Muscle of leg (tissue), 16 donors: ENCODE measurements at places on chromosomes 5 and 9. TPM values are rescaled to one million over a fixed set of nuclear protein-coding genes. Genes with fewer than 3 reads are reported as not detected.

BRIX1 gene
- 33.6 TPM for total RNA-seq

RIMOC1 gene
- total RNA-seq: 10.5 TPM

KCNIP1 gene
- total RNA-seq: 3.7 TPM

PPP3R2 gene
- 0.04 TPM for total RNA-seq

LCN9 gene
- not detected for total RNA-seq

SMIM33 gene
- not detected for total RNA-seq

PCDHAC2 gene
- 1.9 TPM for total RNA-seq

HTR4 gene
- total RNA-seq: not detected

CSF2 gene
- not detected for total RNA-seq

ACOT12 gene
- total RNA-seq: 0.18 TPM

CTSV gene
- total RNA-seq: 0.44 TPM

NUTM2G gene
- not detected for total RNA-seq

MIER3 gene
- total RNA-seq: 28.5 TPM

- no peaks in the 10 kb centered on the region for H3K36me3 ChIP-seq
- no peaks in the 10 kb centered on the region for H3K27me3 ChIP-seq
- H3K4me3 ChIP-seq: no peak overlapping the region
- peak; percentile 51 for DNase-seq
- H3K27ac ChIP-seq: peak overlapping the region; percentile 22
Observed at GRCh38 chr9:110065532-110065931, 142.4 kb downstream of the C9orf152 start.

GRCh38 chr9:37104183-37104889, 16.0 kb upstream of the ZCCHC7 start:
- no peak for DNase-seq
- no peaks in the 10 kb centered on the region for H3K4me1 ChIP-seq
- peaks cover 2% of the 10 kb centered on the region for H3K27me3 ChIP-seq
- no peak overlapping the region for H3K4me3 ChIP-seq

- H3K4me1 ChIP-seq: no peaks in the 10 kb centered on the region
- H3K36me3 ChIP-seq: no peaks in the 10 kb centered on the region
- H3K27ac ChIP-seq: no peak overlapping the region
- no peak overlapping the region for H3K4me3 ChIP-seq
- DNase-seq: peak; percentile 86
Observed at GRCh38 chr9:15873573-15874177, 320.8 kb downstream of the CCDC171 start.

DNA sequence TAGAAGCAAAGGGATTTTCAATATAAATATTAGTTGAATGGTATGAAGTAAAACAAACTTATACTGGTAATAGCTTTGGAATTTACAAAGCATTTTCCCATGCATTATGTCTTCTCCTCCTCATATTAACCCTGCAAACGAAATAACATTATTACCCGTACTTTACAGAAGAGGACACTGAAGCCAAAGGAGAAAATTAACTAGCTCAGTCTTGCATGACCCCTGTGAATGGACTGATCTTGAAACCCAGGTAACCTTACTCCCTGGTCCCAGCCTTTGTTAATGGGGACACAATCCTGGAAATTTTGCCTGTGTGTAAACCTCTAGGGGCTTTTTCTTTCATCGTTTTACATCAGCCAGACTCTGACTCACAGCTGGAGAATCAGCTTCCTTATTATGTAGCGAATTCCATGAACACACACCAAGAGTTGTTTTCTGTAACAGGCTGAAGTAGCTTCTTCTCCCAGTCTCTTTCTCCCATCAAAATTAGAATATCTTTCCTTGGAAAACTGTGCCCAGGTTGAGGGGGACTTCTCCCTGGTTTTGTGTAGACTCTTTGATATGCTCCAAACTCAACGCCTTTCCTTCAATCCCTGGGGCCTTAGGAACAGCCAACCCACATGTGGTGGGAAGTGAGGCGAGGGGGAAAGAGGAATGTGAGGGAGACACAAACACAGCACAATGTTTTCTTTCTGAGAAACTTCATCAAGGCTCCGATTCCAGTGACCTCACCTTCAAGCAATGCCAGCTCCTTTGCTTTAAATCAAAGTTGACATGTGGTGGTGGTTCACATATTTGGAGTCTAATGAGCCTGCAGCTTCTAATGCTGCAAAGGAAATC, 480.9 kb upstream of the PAPPA start:
- peaks cover 3% of the 10 kb centered on the region for H3K4me1 ChIP-seq
- H3K36me3 ChIP-seq: no peaks in the 10 kb centered on the region
- peak overlapping the region; percentile 65 for H3K27ac ChIP-seq

GRCh38 chr9:80066931-80067330, 495.2 kb downstream of the TLE4 start:
- no peak overlapping the region for H3K4me3 ChIP-seq
- no peaks in the 10 kb centered on the region for H3K27me3 ChIP-seq
- DNase-seq: no peak
- no peaks in the 10 kb centered on the region for H3K36me3 ChIP-seq
- no peaks in the 10 kb centered on the region for H3K4me1 ChIP-seq
- no peak overlapping the region for H3K27ac ChIP-seq

DNA sequence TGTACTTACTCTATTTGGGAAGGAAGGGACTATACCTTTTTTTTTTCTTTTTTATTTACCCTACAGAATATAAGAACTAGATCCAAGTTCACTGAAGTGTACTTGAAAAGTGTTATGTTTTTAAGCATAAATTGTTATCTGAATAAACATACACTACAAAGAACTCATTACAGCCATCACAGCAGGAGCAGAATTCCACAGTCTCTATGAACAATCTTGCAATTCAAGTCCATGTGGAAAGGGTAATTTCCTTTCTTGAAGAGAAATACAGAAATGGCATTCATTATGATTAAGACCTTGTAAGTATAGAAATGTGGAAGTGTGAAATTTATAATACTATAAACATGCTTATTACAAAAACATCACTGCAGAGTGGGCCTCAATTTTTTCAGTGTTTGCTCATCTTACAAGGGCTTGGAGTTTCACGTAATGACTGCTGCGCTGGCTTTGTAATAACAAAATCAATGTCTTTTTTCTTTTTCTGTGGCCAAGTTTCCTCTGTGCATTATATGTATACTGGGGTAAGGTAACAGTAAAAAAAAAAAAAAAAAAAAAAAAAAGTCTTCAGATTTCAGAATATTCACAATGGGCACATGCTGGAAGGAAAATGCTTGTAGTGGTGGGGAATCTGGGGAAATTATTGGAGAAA, 77.0 kb upstream of the GNA14 start:
- no peak for DNase-seq
- H3K27ac ChIP-seq: no peak overlapping the region
- H3K4me1 ChIP-seq: no peaks in the 10 kb centered on the region

DNA sequence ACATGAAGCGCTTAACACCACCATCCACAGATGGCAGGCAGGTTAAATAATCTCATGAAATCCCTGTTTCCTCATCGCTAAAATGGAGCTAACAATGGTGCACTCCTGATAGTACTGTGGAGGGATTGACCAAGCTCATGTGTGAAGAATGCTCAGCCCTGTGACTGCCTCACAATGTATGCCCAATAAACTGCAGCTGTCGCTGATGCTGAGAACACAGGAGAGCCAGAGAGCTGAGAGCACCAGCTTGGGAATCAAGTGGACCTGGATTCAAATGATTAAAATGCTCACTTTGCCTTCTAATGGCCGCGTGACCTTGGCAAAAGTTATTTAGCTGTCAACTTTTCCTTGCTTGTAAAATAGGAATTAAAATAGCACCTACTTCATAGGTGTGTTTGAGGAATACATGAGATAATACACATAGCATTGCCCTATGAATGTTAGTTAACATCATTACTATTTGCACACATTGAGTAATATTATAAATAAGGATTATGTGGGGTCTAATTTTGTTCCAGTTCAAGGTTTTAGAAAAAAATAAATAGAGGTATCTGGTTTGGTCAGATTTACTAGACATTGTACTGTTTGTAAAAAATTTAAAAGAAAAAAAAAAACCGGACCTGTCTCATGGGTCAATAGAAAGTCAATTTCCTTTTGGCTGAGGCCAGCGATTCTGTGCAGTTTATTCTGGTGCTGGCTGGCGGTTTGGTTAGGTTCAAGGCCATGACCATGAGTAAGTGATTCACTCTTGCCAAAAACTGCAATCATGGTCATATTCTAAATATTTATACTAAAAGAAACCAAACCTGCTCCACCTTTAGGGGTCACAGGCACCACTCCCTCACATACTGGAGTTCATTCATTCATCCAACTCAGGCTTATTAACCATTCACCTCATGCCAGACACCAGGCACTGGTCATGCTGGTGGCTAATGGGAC, 101.3 kb downstream of the SH3TC2 start:
- DNase-seq: peak; percentile 23
- H3K4me3 ChIP-seq: no peak overlapping the region
- peaks cover 15% of the 10 kb centered on the region for H3K4me1 ChIP-seq
- H3K27ac ChIP-seq: no peak overlapping the region
- H3K36me3 ChIP-seq: no peaks in the 10 kb centered on the region

- no peak overlapping the region for H3K4me3 ChIP-seq
- no peak overlapping the region for H3K27ac ChIP-seq
- no peaks in the 10 kb centered on the region for H3K4me1 ChIP-seq
Observed at GRCh38 chr5:122757285-122757684, 17.6 kb upstream of the SNX2 start.

- no peak overlapping the region for H3K27ac ChIP-seq
- peaks cover 3% of the 10 kb centered on the region for H3K27me3 ChIP-seq
- no peaks in the 10 kb centered on the region for H3K36me3 ChIP-seq
- no peak for DNase-seq
- peaks cover 9% of the 10 kb centered on the region for H3K4me1 ChIP-seq
Observed at GRCh38 chr9:125376261-125377226, 114.9 kb downstream of the GAPVD1 start.

DNA sequence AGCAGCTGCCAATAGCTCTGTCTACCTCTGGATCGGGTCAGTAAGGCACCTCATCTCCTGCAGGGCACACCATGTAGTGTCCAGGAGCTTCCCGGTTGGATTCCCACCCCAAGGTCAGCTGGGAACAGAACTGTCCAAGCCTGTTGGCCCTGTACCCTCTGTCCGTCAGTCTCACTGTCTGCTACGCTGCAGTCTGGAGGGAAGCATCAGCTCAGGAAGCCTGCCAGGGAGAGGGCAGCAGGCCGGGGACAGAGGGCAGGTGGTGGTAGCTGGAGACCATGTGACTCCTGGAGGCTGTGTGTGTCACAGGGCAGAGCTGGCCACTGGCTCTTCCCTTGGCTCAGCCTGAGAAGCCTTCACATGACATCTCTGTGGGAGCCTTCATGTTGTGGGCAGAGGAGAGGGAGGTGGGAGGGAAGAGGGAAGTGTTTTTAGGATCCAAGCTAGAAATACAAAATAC, 134.5 kb downstream of the SEC61B start:
- peak; percentile 50 for DNase-seq
- H3K27ac ChIP-seq: peak overlapping the region; percentile 31
- H3K4me1 ChIP-seq: peaks cover 59% of the 10 kb centered on the region
- no peak overlapping the region for H3K4me3 ChIP-seq

- no peak overlapping the region for H3K27ac ChIP-seq
- H3K27me3 ChIP-seq: no peaks in the 10 kb centered on the region
- H3K36me3 ChIP-seq: no peaks in the 10 kb centered on the region
- no peaks in the 10 kb centered on the region for H3K4me1 ChIP-seq
Observed at GRCh38 chr5:98602534-98603112, 170.8 kb upstream of the RGMB start.

GRCh38 chr9:110213413-110214044, 5.6 kb upstream of the C9orf152 start:
- DNase-seq: no peak
- H3K27me3 ChIP-seq: no peaks in the 10 kb centered on the region
- H3K4me3 ChIP-seq: no peak overlapping the region

DNA sequence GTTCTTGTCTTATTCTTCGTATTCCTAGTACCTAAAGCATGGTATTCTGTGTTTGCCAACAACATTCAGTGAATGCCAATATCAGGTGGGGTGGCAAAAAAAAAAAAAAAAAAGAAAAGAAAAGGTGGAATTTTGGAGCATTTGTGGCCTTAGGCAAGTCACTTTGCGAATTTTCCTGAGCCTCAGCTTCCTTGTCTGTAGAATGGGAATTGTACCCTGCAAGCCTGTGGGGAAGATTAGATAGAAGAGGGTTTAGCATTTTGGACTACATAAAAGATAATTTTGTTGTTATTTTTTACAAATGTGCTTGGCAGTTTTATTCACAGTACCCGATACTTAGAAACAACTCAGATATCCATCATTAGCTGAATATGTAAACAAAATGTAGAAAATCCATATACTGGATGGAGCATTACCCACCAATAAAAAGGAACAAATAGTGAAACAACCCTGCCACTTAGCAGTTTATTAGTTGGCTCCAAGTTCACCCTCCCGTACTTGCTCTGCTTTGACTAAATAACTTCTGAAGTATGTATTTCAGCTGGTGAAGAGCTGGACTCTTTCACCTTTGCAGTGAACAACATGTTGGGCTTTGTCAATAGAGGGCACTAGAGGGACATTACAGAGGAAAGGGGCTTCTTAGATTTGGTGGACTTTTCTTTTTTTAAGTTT, 13.6 kb downstream of the UBE2D2 start:
- no peak overlapping the region for H3K4me3 ChIP-seq
- peak; percentile 37 for DNase-seq

DNA sequence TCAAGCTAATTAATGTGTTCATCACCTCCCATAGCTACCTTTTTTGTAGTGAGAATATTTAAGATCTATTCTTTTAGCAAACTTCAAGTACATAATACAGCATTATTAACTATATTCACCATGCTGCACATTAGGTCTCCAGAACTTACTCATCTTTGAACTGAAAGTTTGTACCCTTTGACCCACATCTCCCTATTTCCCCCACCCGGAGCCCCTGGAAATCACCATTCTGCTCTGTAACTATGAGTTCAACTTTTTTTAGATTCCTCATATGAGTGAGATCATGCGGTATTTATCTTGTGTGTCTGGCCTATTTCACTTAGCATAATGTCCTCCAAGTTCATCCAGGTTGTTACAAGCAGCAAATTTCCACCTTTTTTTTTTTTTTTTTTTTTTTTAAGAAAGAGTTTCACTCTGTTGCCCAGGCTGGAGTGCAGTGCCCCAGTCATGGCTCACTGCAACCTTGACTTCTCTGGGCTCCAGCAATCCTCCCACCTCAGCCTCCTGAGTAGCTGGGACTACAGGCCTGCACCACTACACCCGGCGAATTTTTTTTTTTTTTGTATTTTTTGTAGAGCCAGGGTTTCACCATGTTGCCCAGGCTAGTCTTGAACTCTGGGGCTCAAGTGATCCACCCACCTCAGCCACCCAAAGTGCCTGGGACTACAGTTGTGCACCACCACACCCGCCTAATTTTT, 100.4 kb upstream of the SAP30L start:
- H3K4me1 ChIP-seq: no peaks in the 10 kb centered on the region
- no peaks in the 10 kb centered on the region for H3K27me3 ChIP-seq
- DNase-seq: no peak

DNA sequence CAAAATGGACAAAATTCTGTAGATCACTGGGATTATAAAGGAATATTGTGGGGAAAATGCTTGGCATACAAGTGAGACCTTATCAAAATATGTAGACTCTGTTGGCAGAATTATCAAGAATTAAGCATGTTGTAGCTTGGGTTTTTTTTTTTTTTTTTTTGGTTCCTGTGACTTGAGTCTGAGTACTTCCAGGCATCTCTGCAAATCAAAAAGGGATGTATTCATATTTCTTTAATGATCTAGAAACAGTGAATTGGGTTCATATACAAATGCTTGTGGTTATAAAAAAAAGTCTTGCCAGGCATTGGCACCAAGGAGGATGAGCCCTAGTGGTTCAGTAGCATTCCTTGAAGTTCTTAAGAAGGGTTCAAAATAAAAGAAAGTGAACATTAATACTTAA, 292.2 kb downstream of the ARHGAP26 start:
- H3K27me3 ChIP-seq: no peaks in the 10 kb centered on the region
- H3K27ac ChIP-seq: no peak overlapping the region
- H3K36me3 ChIP-seq: peaks cover 3% of the 10 kb centered on the region
- no peak for DNase-seq
